GDM1 (cell line): ENCODE measurements at places on chromosomes 11 and 22.

DNA sequence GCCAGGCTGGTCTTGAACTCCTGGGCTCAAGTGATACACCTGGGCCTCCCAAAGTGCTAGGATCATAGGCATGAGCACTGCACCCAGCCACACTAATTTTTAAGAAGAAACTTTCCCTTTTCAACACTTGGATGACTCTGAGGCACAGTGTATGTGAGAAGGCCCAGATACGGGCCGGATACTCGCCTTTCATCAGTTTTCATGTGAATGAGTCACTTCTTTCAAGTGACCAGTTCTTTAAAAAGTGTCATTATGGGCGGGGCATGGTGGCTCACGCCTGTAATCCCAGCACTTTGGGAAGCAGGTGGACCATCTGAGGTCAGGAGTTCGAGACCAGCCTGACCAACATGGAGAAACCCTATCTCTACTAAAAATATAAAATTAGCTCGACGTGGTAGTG lies 120.8 kb downstream of the CTTN start:
- no peak for DNase-seq

- DNase-seq = no peak
Measured at GRCh38 chr11:132982772-132983640, 549.3 kb downstream of the OPCML start.

DNA sequence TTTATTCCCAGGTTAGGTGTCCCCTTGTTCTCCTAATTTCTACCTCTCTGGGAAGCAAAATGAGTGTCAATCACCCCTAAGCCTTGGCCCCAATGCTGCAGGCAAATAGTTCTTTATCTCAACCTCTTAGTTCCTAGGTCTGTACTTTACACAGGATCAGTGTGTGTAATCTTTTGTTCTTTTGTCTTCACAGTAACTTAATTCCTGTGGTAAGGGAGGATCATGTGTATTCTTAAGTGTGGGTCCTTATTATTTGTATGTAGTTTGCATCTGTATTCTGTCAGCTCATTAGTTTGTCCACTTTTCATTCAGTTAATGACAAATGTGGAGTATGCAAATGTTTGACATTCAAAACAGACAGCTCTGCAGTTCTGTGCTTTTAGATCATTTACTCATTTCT lies 166.7 kb downstream of the FAT3 start:
- DNase-seq = no peak

DNA sequence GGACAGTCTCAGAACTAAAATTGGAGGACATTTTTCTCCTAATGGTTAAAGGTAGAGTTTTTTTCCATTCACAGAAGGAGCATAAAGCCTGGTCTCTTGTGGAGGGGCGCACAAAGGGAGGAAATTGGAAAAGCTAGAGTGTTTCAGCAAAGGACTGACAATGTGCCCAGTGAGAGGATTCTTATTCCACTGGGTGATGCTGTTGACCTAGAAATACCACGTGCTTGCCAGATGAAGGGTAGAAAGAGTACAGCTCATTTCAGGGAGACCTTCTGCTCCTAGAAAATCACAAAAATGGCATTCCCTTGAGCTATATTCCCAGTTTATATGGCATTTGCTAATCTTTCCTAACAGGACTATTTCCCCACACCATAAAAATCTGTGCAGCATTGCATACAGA lies 21.1 kb downstream of the MS4A6E start:
- DNase-seq = no peak

DNA sequence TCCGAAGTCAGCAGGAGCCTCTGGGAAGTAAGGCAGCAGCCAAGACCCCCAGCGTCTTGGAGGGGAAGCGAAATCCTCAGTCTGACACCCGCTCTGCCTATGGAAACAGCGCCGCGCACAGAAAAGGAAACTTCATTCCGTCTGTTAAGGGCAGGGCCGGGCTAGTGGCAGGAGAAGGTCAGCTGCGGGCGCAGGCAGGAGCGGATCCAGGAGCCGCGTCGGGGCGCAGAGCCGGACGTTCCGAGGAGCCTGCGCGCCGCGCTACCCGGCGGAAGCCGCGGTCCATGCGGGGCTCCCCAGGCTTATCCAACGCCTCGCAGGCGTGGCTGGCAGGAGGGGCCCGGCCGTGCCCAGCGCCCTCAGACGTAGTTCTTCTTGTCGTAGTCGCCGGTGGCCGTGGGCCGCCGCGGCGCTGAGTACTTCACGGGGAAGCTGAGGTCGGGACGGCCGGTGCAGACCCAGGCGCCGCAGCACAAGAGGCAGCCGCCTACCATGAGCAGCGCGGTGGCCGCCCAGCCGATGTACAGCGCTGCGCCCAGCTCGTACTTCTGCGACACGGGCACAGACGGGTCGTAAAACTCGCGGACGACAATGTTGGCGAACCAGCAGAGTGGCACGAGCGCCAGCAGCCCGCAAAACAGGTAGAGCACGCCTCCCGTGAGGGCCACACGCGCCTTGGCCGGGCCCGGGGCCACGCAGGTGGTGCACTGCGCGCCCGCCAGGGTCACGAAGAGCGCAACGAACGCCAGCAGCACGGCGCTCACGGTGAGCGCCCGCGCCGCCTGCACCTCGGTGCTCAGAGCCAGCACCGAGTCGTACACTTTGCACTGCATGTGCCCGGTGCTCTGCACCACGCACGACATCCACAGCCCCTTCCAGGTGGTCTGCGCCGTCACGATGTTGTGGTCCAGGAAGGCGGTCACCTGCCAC lies 705 bp downstream of the CLDN5 start:
- DNase-seq = no peak
